Effector CD4-positive, alpha-beta T cell (primary cell): ENCODE measurements at places on chromosomes 13 and 19.

DNA sequence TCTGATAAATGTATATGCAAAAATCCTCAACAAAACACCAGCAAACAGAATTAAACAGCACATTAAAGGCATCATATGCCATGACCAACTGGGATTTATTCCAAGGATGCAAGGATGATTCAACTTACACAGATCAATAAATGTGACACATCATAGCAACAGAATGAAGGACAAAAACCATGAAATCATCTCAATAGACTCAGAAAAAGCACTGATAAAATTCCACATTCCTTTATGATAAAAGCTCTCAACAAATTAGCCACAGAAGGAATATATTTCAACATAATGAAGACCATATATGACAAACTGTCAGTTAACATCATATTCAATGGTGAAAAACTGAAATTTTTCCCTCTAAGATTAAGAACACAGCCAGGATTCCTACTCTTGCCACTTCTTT lies 691.6 kb downstream of the DIAPH3 start:
- no peak for DNase-seq

- peak; percentile 21 for DNase-seq
Measured at GRCh38 chr19:1206864-1207450, 1.4 kb downstream of the STK11 start.

- DNase-seq, result no peak
Measured at GRCh38 chr13:112690283-112690929, 568 bp downstream of the ATP11A start.

DNA sequence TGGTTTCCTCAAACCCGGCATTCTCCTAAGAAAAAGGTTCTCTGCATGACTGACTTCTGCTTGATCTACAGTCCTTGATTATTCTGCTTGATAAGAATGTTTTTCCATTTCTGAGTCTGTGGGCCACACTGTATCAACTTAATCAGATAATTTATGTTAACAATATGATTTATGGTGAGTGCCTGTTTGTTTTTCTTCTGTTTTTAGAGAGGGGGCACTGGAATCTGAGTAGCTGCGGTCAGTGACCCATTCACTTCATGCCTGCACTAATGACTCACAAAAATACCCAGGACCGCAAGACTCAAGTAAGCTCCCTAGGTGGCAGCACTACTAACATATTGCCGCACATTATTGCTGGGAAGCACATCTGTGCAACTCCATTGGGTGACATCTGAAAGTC lies 542.3 kb upstream of the ATXN8OS start:
- DNase-seq, result no peak

DNA sequence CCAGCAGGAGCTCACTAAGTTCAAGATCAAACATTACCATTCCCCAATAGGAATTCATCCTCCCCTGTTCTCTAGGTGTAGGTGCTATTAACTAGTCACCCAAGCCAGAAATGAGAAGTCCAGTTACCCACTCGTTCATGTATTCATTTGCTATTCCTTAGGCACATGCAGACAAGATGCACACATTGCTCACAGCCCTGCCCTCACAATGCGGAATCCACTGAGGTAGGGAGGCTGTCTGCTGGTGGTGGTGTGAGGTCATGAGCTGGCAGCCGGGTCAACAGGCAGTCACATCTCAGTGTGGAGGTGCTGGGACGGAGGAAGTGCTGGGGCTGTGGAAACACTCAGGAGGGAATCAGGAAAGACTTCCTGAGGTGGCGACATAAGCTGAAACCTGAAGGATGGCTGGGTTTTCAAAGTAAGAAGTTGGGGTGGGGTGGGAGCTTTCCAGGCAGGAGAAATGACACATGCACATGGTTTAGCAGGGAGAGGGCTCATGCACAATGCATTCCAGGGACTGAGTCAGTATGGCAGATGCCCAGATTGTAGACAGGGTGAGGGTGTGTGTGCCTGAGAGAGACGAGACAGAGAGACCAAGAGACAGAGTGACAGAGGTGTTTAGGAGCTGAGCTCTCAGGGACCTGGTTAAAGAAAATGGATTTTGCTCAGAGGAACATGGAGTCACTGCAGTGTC lies 117.6 kb downstream of the USP12 start:
- DNase-seq, result no peak

DNA sequence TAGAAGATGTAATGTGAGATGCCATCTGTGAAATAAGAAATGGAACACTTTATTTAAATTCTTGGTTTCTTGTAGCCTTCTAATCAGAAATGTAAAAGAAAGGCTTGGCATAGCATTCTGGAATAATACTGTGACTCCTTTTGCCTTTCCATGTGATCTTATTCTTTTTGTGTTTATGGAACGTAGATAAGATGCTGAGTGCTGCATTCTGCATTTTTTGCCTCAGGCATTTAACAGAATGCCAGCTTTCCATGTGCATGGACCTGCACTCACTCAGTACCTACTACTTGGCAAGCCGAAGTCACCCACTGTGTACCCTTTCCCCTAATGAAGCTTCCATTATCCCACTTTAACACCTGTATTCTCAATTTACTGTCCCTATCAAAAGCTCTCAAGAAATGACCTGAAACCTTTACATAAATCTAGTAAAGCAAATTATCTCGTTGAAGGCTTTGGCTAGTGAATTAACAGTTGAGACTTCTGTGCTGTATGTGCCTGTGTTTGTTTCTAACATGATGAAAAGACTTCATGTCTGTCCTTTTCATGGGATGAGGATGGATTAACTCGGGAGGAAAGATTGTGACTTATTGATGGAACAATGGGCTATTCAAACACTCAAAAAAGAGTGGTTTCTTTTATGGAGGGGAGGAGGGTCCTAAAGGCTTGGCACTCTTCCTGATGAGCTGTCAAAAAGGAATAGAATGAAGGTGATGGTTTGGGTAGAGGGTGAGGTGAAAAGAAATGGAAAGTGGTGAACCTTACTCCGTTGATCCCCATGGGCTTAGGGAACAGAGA lies 44.7 kb upstream of the FRY start:
- DNase-seq, result no peak

DNA sequence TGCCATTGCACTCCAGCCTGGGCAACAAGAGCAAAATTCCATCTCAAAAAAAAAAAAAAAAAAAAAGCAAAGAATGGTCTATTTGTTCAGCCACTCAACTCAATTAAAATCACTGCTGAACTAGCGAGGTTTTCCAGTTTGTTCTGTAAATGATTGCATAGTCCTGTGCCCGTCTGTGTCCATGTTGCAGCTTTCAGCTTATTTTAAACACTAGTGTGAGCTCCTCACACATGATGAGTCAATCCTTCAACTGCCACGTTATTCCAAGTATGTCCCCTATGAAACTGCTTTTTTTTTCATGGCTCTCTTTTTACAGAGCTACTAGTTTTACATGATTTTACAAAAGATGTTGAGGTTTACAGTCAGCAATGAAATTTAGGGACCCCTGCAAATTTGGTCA lies 12.2 kb downstream of the SUGP2 start:
- no peak for DNase-seq

DNA sequence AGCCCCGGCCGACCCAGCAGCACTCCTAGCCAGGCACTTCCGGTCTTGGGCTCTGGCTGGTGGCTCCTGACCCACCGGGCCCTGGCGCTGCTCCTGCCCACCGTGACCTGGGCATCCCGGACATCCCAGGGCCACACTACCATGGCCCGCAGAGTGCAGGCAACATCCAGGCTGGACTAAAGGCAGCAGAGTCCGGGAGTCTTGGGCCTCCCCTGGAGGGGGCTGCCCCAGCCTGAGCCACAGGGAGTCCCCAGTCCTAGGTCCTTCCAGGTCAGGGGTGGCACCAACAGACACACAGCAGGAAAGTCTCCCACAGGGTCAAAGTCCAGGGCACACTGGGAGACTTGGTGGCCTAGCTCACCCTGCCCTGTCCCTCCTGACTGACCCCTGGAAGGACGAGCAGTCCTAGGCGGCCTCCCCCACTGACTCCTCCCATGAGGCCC lies 10.8 kb downstream of the LSM4 start:
- no peak for DNase-seq

GRCh38 chr19:1747285-1748114 lies 5.8 kb upstream of the ONECUT3 start:
- DNase-seq, result no peak

DNA sequence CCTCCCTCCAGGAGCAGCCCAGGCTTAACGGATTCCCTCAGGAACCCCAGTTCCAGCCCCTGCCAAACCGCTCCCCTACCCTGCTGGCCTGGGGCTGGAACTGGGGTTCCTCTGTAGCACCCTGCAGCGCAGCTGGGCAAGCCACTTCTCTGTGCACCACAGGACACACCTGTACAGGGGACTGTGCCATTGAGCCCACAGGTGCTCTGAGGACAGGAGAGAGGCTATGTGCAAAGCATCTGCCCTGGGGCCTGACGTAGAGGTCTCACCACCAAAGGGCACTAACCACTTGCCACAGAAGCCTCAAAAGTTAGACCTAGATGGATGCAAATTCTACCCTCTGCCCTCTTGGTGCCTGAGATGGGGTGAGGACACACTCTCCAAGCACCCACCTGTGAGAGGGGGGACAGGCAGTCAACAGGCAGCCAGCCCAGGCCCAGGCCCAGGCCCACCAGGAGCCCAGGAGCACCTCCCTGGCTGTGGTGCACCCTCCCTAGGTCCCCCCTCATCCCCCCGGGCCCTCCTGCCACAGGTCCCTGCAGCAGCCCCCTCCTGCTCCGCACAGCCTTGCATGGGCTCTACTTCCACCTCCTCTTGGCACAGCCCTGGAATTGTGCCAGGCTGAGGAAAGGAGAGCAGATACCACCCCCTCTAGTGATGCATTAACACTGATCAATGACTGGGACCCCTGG lies 27.6 kb upstream of the SLC35E1 start:
- DNase-seq, result no peak

- no peak for DNase-seq
Measured at GRCh38 chr13:97933776-97934175, 19.7 kb upstream of the IPO5 start.

DNA sequence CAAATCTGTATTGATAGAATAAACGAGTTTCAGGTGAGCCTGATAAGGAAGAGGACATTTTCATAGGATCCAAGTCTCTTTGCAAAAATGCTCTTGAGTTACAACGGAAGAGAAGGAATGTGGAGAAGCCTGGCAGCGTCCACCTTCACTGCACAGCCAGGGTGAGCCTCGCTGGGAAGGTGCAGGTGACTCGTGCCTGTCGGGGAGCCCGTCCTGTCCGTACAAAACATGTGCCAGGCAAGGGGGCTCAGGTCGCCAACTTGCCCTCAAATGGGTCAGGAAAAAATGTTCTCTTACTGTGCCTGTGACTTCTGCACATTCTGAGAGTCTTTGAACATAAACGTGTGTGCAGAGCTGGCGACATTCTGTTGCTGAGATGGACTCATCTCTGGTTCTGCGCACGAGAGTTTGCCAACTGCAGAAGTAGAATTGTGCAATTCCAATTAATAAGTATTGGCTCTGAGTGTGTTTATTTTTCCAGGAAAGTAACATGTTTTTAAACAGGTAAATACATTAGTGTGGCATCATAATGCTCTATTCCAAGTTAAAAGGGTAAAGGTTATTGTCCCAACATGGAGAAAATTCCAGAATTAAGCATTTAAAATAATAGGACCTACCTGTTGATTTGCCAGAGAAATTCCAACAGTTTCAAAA lies 28.6 kb downstream of the NAXD start:
- DNase-seq, result no peak

- DNase-seq, result no peak
Measured at GRCh38 chr19:42081584-42082203, 5.7 kb downstream of the ZNF574 start.

- no peak for DNase-seq
Measured at GRCh38 chr13:99376132-99376531, 68.9 kb upstream of the GPR183 start.

- no peak for DNase-seq
Measured at GRCh38 chr13:32056316-32056715, 24.7 kb downstream of the FRY start.

DNA sequence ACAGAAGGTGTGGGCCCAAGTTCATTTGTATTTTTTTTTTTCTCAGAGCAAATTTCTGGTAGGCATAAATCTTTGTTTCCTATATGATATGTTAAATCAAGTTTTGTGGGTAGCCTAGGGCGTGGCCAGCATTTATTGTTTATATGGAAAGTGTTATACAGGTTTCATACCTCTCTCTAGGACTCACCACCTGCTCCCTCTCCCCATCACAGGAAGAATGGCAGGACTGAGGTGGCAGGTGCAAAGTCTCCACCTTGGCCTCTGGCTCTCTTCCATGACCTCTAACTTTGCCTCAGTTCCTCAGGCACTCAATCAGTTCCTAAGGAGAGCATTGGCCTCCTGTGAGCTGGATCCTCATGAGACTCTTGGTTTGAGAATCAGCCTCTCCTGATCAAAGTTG lies 172.3 kb upstream of the TSC22D1 start:
- no peak for DNase-seq

- no peak for DNase-seq
Measured at GRCh38 chr13:24679686-24680085, 522 bp upstream of the ATP12A start.

GRCh38 chr19:38035515-38036495 lies 128.8 kb downstream of the SIPA1L3 start:
- no peak for DNase-seq

- no peak for DNase-seq
Measured at GRCh38 chr19:29567366-29567915, 38.6 kb upstream of the POP4 start.

DNA sequence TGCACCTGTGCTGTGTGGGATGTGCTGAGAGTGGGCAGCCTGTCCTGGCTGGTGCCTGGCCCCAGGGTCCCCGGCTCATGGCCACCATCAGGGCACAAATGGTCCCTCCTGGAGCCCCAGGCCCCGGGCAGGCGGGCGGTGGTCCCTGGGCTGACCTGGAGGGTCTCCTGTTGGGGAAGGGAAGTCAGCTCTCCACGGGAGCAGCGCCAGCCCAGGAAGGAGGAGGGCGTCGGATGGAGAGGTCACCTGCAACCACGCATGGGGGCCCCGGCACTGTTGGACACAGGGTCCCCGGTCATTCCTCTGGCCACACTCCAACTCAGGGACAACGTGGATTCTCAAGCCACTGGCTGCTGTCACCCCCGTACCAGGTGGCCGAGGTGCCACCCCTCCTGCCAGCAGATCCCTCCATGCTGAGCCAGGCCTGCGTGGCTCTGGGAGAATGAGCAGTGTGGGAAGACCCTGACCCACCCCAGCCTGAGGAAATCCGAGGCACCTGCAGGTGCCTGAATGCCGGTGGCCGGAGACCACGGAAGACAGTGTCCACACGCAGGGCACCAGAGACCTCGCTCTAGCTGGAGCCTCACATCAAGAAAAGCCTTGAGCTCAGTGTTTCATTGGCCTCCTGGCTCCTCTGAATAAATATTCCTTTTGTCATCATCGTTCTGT lies 13.5 kb downstream of the LMNB2 start:
- DNase-seq, result no peak

GRCh38 chr13:20974981-20975585 lies 72.5 kb upstream of the XPO4 start:
- DNase-seq, result no peak

- DNase-seq, result no peak
Measured at GRCh38 chr13:60435762-60436374, 38.8 kb downstream of the TDRD3 start.

GRCh38 chr13:110559986-110560385 lies 1.5 kb downstream of the RAB20 start:
- no peak for DNase-seq

DNA sequence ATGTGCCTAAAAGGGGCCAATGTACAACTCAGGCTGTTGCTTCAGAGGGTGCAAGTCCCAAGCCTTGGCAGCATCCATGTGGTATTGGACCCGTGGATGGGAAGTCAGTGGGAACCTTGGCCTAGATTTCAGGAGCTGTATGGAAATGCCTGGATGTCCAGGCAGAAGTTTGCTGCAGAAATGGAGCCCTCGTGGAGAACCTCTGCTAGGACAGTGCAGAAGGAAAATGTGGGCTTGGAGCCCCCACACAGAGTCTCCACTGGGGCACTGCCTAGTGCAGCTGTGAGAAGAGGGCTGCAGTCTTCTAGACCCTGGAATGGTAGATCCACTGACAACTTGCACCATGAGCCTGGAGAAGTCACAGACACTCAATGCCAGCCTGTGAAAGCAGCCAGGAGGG lies 28.5 kb downstream of the GPC5 start:
- no peak for DNase-seq
